ENCODE measurements at places on chromosomes 2 and 18.

- DNase-seq: no peak
Observed at GRCh38 chr2:46657042-46657504, 177.7 kb downstream of the TMEM247 start.

- DNase-seq: no peak
Observed at GRCh38 chr2:144198116-144198515, 321.8 kb downstream of the ZEB2 start.

- DNase-seq: no peak
Observed at GRCh38 chr2:149612122-149612521, 24.5 kb upstream of the MMADHC start.

- DNase-seq: no peak
Observed at GRCh38 chr18:3383381-3383915, 66.5 kb upstream of the TGIF1 start.

GRCh38 chr2:3264010-3264744 is 113.4 kb downstream of the EIPR1 start:
- DNase-seq: no peak

DNA sequence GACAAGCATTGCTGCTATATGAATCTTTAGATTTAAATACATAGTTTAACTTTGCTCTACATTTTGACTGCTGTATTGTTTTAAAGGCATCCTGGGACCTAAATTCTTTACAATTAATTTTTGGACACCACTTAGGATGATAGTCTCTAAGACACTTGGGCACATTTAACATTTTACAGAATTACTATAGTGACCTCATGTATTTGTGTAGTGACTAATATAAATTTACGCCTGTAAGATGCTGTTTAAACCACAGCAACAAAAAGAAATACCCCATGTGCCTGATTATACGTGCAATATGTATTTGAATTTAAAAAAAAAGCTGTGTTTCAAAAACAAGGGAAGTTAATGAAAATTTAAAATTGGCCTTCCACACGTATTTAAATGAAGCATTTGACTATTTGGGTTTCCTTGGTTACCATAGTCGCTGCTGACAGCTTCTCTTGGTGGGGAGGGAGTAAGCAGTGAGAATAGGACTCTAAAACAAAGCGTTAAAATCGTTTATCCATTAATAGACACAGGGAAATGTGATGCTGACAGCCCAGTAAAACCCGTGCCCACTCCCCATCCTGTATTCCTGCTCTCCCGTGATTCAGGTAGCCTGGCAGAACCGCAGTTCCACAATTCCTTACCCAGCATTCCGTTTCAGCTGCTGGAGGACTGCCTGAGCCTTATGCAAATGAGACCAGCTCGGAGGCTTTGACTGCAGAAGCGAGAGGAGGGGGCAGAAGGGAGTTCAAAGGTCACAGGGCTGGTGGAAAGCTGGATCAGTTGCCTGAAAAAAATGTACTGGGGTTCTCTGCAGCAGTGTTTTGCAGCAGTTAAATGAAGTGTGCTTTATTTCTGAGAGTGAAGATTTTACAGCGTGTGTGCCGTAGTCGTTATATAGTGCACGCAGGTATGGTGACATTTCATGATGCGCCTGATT is 104.3 kb downstream of the CSRNP3 start:
- DNase-seq: peak; percentile 81

DNA sequence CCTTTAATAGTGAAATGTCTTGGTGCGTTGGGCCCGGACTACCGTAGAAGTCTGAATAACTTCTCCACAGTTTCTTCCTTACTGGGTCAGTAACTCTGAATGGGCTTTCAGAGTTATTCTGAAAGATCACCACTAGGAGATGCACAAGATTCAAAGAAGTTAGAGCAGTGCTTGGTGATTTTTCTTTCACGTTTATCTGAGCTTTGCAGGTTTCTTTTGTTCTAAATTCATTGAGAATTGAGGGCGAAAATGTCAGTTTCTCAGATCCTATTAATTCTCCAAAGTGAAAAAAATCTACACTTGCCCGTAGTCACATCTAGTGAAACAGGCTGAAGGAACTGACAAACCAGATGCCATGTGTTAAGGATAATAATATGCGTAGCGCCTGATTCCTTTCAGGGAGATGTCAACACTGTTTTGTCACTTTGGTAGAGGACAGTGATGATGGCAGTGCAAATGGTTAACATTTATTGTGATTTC is 70.1 kb downstream of the QPCT start:
- DNase-seq: peak; percentile 31

GRCh38 chr2:210503725-210504191 is 27.2 kb upstream of the LANCL1 start:
- DNase-seq: peak; percentile 98

DNA sequence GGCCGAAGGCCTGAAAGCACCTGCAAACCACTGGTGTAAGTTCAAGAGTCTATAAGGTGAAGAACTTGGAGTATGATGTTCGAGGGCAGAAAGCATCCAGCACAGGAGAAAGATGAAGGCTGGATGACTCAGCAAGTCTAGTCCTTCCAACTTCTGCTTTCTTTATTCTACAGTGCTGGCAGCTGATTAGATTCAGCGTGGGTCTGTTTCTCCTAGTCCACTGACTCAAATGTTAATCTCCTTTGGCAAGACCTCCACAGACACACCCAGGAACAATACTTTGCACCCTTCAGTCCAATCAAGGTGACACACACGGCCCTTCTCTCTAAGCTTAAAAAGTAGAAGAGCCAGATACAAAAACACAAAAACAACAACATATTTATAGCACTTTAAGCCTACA is 43.4 kb downstream of the NMS start:
- DNase-seq: peak; percentile 16

- DNase-seq: no peak
Observed at GRCh38 chr2:185127412-185127811, 529.1 kb downstream of the ZNF804A start.

- DNase-seq: no peak
Observed at GRCh38 chr18:42437646-42438045, 482.6 kb downstream of the PIK3C3 start.

DNA sequence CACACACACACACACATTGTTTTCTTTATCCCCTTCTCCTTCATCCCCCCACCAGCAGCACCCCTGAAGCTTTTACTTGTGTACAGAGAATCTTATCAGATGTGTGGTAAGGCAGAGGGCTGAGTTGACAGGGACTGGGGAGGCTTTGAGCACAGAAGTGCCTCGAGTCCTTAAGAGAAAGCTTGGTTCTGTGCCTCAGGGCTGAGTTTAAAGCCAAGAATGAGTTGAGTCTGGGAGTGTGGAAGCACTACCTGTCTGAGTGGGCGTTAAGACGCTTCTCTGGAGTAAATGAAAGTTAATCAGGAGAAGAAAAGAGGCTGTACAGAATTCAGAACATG is 2.7 kb downstream of the ID2 start:
- DNase-seq: peak; percentile 66

DNA sequence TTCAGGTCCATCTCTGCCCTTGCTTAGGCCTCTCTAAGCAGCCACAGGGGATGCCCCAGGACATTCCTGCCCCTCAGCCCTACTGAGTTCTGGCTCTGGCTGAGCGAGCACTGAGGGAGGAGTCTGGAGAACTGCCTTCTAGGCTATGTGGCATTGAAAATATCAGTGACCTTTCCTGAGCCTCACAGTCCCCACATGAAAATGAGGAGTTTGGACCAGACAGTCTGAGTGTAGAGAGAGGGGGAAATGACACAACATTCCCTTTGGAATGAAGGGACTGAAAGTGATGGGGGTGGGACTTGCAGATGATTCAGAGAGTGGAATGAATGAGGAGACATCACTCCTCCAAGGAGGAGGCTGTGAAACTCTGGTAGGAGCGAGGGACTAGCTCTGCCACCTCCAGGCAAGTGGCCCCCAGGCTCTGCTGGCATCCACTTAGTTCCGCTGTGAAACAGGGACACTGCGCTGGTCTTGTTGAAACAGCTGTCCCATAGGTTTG is 8.0 kb downstream of the TNS1 start:
- DNase-seq: no peak

- peak; percentile 55 for DNase-seq
Observed at GRCh38 chr18:10546557-10547300, 20.9 kb downstream of the NAPG start.

GRCh38 chr2:146801886-146802285 is 1042.9 kb upstream of the ACVR2A start:
- DNase-seq: no peak

- DNase-seq: no peak
Observed at GRCh38 chr2:16168506-16169264, 228.3 kb downstream of the MYCN start.

- no peak for DNase-seq
Observed at GRCh38 chr2:112001942-112002341, 53.1 kb upstream of the TMEM87B start.

GRCh38 chr2:70094978-70095719 is 7.9 kb downstream of the PCBP1 start:
- peak; percentile 94 for DNase-seq

DNA sequence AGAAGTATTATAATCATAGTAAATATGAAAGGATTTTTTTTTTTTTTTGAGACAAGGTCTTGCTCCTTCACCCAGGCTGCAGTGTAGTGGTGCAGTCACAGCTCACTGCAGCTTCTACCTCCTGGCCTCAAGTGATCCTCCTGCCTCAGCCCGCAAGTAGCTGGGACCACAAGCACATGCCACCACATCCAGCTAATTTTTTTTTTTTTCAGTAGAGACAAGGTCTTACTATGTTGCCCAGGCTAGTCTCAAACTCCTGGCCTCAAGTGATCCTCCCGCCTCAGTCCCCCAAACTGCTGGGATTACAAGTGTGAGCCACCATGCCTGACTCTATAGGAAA is 301.6 kb upstream of the STON1 start:
- DNase-seq: no peak

DNA sequence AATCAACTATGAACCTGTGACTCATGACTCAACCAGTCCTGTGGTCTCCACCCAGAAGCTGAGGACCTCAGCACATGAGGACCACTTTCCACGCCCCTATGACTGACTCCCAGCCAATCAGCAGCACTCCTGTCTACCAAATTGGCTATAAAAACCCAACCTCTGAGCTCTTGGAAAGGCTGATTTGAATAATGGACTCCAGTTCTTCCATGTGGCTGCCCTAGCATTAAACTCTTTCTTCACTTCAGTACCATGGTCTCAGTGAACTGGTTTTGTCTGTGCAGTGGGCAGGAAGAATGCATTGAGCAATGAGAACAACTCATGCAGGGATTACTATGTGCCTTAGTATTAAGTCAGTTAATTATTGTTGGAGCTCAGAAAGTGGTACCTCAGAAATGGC is 78.3 kb downstream of the CMPK2 start:
- DNase-seq: no peak

DNA sequence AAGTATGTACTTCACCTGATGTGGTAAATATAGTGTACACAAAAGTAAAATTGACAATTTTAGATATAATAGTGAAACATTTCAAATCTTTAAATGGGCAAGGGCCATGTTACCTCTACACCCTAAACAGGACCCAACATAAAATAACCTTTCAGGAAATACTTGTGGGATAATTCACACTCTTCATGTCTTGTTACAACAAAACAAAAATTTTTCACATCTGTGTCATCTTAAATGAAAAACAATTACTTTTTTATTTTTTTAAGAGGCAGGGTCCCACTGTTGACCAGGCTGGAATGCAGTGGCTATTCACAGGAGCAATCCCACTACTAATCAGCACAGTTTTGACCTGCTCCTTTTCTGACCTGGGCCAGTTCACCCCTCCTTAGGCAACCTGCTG is 42.1 kb downstream of the SRBD1 start:
- no peak for DNase-seq

DNA sequence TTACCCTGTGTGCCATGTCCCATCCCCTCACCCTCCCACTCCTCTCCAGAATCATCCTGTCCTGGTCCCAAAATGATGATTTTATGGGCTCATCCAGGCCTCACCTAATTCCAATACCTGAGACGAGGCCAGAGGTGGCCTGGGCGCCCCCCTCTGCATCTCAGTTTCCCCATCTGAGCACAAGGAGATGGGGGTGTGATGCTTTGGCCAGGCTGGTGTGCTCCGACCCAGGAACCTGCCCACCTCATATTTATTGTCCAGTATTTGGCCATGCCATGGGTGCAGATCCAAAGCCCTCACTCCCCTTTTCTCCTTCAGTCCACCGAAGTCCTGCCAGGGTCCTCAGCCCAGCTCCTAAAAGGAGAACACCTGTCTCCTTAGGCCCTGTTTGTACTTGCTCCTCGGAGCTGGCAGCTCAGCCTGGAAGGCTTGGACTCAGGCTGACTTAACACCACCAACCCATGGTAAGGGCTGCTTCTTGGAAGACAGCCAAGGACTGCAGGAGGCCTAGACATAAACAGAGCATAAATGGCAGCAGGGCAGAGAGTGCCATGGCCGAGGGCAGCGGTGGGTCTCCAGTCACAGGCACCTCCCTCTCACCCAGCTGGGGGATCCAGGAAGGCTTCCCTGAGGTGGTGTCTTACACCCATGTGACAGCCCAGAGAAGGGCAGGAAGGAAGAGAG is 3.6 kb downstream of the TEX51 start:
- DNase-seq: no peak

GRCh38 chr18:9756271-9756932 is 48.3 kb downstream of the RAB31 start:
- no peak for DNase-seq

GRCh38 chr2:175030380-175031271 is 25.4 kb upstream of the CHN1 start:
- no peak for DNase-seq

DNA sequence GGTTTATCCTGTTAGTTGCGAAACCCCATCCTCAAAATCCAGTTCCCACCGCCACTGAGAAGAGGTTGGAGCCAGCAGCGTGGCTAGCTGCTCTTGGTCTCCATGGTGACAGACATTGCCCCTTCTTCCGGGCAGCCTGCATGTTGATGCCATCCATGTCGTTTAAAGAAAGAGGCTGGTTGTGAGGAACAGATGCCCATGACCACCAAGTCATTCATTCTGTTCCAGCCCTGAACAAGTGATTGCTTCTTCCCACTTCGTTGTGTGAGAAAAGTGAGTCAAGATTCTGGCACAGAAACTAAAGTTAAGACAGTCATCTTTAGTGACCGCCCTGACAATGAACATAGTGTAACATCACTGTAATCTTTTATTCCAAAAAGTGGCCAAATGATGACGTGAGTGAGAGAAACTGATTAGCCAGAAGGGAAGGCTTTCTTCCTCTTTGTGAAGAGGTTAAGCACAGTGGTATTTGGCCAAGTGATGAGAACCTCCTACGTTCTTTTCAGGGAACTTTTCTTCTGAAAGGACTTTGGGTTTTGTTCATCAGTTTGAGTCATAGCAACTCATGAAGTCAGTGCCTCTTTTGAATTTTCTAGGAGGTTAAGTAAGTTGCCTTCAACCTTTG is 272.5 kb downstream of the GALR1 start:
- DNase-seq: peak; percentile 38

- DNase-seq: no peak
Observed at GRCh38 chr2:28835781-28836180, 25.1 kb downstream of the SPDYA start.

GRCh38 chr2:1887915-1888314 is 143.6 kb upstream of the PXDN start:
- no peak for DNase-seq
